ENCODE measurements at places on chromosomes 4 and X.
A peak's percentile ranks its signal among the peaks of the same experiment; 100 is the strongest.

DNA sequence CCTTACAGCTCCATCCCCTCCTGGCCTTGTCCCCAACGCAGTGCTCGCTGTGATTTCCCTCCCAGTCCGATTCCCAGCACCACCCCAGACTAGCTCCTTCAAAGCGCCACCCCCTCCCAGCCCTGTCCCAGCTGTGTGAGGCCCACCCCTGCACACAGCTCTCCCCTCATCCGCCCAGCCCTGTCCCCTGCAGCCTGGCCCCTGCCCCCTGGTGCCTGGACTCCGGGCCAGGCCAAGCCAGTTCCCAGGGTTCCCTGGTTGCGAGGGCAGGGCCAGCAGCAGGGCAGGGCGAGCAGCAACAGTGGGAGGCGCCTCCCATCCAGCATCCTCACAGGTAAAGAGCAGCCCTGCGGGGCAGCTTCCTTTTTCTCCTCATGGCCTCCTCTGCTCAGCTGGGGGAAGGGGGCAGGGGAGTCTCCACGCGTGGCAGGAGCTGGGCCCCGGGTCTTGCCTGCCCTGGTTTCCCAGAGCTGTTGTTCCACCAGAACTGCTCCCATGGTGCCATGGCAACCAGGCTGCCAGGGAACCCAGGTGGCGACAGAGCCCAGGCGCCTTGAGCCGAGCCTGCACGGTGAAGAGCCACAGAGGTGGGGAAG is 24.8 kb downstream of the IQSEC2 start:
- DNase-seq: no peak

- DNase-seq: no peak
These were observed 321.3 kb downstream of the RAB28 start for GRCh38 chr4:13162886-13163285.

DNA sequence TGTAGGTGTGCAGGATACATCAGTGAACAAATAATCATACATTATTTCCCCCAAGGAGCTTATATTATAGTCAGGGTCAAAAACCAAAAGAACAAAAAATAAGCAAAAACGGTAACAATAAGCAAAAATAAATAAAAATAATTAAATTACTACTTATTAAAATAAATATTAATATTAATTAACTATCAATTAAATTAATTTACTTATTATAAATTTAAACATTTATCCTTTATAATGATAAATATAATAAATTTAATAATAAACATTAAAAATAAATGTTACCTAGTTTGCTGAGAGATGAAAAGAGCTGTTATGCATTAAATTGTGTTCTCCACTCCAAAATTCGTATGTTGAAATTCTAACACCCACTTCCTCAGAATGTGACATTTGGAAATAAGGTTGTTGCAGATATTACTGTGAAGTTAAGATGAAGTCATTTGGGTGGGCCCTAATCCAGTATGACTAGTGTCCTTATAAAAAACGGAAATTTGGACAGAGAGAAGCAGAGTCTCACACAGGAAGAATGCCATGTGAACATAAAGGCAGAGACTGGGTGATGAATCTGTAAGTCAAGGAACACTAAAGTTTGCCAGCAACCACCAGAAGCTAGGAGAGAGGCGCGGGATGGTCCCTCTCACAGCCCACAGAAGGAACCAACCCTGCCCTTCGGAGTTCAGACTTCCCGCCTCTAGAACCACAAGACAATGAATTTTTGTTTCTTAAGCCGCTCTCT is 67.2 kb upstream of the IBSP start:
- no peak for DNase-seq

DNA sequence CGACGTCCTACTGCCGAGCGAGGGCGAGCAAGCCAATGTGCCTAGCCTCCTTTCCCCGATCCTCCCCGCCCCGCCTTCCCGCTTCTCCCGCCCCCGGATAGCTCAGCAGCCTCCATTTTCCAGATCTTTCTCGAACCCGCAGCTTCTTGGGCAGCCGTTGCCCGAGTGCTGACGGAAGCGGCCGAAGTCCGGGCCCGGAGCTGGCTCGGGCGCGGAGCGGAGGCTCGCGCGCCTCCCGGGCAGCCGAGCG is 172 bp upstream of the HSPA4L start:
- DNase-seq: peak; percentile 72

GRCh38 chr4:86560447-86560846 is 33.7 kb upstream of the PTPN13 start:
- no peak for DNase-seq

DNA sequence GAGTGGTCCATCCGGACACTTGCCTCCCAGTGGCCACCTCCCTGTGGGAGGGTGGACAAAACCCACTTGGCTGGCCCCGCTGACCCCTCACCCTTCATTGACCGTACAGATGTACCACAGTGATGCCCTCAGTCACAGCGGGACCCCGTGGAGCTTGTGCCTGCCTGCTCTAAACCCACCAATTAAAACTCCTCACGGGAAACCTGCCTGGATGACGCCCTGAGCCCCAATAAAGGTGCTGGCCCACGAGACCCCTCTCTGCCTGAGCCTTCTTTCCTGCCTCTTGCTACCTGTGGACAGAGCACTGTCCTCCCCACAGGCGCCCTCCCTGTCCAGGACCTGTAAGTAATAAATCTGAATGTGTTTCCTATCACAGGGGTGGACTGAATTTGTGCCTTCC is 32.9 kb downstream of the RNF212 start:
- no peak for DNase-seq

Data from renal cortical epithelial cell (primary cell).